Ascending aorta (tissue), 2 donors: ENCODE measurements at places on chromosomes 1 and 21.

GRCh38 chr1:242826701-242827336 lies 302.3 kb upstream of the PLD5 start:
- no peaks in the 10 kb centered on the region for H3K27me3 ChIP-seq
- no peak overlapping the region for H3K4me3 ChIP-seq
- DNase-seq = no peak

DNA sequence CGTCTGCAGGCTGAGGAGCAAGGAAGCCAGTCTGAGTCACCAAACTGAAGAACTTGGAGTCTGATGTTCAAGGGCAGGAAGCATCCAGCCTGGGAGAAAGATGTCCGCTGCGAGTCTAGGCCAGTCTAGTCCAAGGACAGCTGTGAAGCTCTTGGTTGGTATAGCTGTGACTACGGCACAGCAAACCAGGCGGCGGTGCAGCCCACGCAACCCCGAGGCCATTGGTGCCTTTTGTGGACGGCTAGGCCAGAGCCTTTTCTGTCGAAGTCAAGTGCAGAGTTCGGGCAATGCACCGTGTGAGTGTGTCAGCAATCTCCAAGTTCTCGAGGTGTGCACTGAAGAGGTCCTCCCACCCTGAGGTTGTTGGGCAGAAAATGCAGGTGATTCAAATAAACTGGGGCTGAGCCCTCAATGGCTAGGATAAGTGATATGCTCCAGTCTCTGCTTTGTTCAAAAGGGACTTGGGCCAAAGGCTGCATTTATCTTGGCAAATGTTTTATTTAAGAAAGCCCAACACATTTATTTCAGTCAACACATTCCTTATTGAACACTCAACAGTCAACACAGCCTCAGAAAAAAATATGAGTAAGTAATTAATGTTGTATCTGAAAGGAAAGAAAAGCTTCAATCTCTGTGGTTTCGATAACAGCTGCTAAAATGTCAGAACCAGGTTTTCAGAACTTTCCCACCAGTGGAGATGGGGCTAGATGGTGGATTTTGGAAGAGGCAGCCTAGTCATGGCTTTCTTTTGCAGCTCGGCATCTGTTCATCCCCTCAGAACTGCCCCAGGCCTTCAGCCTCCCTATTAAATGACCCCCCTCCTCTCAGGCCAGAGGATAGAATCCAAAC lies 78.1 kb upstream of the COX20 start:
- H3K36me3 ChIP-seq = no peaks in the 10 kb centered on the region
- no peak overlapping the region for H3K4me3 ChIP-seq
- no peaks in the 10 kb centered on the region for H3K27me3 ChIP-seq
- no peak overlapping the region for H3K27ac ChIP-seq
- H3K4me1 ChIP-seq = no peaks in the 10 kb centered on the region
- no peak for DNase-seq

DNA sequence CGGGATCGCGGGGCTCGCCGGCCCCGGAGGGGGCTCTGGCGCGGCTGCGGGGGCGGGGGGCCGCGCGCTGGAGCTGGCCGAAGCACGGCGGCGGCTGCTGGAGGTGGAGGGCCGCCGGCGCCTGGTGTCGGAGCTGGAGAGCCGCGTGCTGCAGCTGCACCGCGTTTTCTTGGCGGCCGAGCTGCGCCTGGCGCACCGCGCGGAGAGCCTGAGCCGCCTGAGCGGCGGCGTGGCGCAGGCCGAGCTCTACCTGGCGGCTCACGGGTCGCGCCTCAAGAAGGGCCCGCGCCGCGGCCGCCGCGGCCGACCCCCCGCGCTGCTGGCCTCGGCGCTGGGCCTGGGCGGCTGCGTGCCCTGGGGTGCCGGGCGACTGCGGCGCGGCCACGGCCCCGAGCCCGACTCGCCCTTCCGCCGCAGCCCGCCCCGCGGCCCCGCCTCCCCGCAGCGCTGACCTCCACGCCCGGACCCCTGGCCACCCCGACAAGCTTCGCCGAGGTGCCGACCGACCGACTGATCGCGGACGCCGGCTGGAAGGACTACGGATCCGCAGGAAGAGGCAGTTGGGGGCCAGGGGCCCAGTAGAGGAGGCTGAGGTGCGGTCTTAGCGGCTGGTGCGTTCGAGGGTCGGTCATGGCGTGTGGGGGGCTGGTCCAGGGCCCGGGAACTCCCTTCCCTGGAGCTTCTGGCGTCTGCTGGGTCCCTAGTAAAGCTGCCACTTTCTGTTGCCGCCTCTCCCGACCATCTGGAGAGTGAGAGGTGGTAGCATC lies 711 bp downstream of the TRNP1 start:
- peak overlapping the region; percentile 92 for H3K4me3 ChIP-seq
- no peaks in the 10 kb centered on the region for H3K36me3 ChIP-seq
- peaks cover 21% of the 10 kb centered on the region for H3K4me1 ChIP-seq
- H3K27me3 ChIP-seq = no peaks in the 10 kb centered on the region
- no peak for DNase-seq
- peak overlapping the region; percentile 73 for H3K27ac ChIP-seq

- no peaks in the 10 kb centered on the region for H3K27me3 ChIP-seq
- DNase-seq = no peak
These were observed 40.7 kb upstream of the SCMH1 start for GRCh38 chr1:41282679-41283317.
